ENCODE measurements at places on chromosomes 3 and 15.

DNA sequence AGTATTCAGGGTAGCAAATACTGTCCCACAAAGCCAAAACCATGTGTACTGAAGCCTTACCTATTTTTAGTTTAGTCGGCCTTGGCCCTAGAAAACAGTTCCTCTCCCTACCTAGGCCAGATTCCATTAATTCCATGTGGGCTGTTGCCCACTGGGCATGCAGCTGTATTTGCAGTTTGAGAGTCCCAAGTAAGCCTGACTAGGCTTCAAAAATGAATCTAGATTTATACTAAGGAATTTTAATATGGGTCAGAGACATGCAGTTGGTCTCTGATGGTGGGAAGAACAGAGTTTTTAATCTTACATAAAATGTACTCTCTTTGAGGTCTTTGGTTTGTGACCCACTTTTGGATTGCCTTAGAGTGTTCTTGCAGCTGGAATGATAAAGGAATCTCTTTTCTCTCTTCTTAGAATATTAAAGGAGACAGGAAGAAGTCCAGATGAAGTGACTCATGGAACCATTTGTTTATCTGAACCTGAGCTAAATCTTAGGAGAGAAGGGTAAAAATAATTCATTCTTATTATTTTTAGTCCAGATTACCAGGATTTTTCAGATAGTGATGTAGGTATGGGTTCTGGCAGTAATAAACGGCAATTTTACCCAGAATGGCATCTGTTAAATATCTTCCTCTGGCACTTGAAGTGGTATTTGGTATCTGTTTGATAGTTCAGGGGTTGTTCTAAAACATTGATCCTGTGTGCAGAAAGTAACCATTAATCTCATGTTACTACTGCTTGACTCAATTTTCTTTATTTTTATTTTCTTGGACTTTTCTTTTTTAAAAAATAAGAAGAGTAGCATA, 33.8 kb downstream of the GLCE start:
- DNase-seq = no peak

DNA sequence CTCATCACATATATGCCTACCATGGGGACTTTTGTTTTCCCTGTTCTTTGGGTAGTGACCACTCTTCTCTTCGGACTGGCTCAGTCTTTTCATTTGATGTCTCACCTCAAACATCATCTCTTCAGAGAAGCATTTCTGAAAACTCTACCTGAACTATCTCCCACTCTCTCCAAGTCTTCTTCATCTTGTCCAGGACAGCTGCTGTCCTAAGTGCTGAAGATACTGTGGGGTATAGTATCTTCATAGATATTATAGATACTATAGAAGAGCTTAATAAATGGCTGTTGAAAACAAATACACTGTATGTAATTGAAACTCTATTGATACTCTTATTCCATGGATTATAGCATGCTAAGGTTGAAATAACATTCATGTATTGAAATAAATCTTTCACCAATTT, 672.3 kb downstream of the CADM2 start:
- no peak for DNase-seq

- DNase-seq = no peak
Observed at GRCh38 chr15:88610701-88611231, 10.4 kb upstream of the AEN start.

- no peak for DNase-seq
Observed at GRCh38 chr3:192284443-192285072, 442.8 kb downstream of the FGF12 start.

DNA sequence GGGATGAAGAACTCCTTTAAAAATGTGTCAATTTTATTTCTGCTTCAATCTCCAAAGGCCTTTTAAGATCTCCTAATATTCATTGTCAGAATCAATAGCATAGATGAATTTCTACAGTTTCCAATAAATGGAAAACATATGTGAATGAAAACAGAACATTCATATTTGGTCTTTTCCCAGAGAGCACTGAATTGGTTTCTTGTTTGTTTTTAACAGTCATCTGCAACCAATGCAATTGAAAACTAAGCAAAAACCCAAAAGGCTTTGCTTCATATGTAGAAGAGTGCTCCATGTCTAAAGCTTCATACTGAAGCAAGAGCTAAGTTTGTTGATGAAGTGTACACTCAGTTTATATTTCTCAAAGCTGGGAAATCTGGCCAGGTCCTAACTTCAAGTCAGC, 426.5 kb upstream of the CDIN1 start:
- DNase-seq = no peak

- DNase-seq = no peak
Observed at GRCh38 chr15:91345736-91346135, 245.7 kb downstream of the SV2B start.

- DNase-seq = peak; percentile 65
Observed at GRCh38 chr3:105827959-105828358, 40.9 kb downstream of the CBLB start.

DNA sequence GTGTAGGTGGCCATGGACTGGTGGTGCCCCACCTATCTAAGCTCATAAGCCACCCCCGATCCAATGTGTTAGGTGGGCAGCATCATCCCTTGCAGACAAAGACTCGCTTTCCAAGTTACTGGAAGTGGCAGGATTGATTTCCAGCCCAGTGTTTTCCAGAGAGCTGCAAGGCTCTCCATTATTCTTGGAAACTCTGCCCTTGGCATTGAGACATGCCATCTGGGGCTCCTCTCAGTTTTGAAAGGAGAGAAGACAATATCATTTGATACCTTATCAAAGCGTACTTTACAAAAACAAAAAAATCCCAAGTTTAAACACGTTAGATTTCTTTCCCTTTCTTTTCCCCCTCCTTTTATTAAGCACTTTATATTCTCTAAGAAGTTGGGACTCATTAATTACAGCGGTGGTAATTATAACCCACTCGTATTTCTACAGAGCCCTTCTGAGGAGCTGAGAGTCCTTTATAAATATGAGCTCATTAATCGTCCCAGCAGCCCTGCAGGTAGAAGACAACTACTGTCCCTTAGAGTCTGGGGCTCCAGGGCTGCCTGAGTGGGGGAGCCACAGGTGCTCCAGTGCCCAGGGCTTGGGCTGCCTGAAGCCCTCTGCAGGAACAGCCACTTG, 226.1 kb downstream of the TLE3 start:
- DNase-seq = no peak

DNA sequence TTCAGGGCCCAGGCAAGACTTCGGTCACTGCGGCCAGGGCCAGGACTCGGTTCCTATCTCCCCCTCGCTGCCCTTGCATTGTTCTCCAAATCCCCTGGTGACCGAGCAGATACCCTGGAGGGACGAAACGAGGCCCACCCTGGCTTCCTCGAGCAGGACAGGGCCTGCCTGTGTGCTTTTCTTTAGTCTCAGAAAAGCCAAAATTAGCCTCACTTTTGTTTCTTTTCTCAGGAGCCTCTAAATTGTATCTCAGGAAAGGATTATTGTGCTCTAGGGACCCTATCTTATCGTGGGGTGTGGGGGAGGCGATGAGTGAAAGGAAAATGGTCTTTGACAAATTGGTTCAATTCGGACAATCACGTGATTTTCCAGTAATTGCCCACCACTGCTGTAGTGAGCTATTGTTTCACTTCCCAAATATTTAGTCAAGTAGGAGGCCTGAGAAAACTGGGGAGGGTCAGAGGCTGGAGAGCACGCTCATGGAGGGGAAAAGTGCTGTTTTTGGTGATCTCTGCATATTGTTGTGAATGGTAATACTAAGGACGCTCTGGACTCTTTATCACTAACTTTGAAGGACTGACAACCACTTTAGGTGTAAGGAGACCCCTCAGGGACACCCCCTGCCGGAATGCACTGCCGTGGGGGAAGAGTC, 61.6 kb downstream of the TMEM44 start:
- DNase-seq = no peak

- DNase-seq = no peak
Observed at GRCh38 chr3:49775538-49775937, 10.8 kb downstream of the IP6K1 start.

GRCh38 chr3:125350597-125350996, 24.5 kb downstream of the ZNF148 start:
- DNase-seq = no peak

DNA sequence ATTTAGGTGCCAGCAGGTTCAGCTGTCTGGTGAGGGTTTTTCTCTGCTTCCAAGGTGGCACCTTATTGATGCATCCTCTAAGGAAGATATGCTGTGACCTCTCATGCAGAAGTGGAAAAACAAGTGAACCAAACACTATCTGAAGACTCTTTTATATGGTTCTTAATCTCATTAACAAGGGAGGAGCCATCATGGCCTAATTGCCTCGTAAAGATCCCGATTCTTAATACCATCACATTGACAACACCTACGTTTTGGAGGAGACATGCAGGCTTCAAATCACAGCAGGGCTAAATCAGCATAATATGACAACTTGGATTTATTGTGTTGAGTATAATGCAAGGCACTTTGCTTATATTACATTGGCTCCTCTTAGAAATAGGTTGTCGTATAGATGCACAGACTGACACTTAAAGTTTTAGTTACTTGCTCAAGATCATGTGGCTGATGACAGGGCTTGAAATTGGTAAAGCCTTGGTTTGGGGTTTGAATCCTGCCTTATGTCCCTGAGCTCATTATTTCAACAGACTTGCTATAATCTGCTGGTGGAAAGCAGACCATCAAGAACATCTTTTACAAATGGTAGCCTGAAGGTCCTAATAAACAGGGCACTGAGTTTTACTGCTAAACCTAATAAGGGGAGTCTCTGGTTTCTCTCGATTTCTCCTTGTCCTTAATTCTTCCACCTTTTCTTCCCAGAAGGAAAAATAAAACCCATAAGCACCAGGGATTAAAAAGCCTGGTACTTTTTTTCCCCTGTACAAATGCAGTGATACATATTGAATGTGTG, 88.2 kb downstream of the PTPRG start:
- DNase-seq = no peak

DNA sequence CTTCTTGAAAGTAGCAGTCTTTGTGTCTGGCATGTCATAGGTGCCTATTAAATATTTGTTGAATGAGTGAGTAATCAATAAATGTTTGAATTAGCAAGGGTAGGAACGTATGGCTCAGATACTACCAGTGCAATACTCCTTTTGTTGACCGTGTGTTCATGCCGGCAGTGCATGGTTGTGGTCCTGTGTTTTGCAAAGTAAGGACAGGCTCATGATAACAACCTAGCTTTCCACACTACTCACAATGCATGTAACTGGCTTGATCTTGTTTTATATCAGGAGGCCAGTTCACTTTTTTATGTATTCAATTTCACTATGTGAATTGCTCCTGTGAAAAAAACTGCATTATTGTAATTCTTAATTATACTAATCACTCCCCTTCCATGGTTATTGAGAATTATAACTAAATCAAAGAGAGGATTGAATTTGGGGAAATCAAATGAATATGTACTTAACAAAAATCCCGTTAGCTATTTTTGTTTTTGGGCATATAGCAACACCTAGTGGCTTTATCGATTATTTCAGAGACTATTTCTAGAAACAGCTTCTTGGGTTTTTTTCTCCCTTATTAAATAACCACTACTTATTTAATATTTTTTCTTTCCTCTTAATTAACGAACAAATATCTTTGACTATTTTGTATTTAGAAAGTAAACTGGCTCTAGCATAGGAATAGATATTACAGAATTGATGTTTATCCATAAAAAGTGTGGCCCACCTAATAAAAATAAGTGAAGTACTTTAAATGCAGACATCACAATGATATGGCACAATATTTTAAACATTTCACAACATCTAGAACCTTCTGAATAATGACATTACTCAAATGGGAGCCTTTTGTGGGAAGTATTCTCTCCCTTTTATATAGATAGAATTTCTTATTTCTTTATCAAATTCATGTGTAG, 218.5 kb downstream of the BBX start:
- no peak for DNase-seq
